ENCODE measurements at places on chromosomes 16 and 17.

- DNase-seq: no peak
These were observed 218.7 kb downstream of the NTN1 start for GRCh38 chr17:9239793-9240658.

DNA sequence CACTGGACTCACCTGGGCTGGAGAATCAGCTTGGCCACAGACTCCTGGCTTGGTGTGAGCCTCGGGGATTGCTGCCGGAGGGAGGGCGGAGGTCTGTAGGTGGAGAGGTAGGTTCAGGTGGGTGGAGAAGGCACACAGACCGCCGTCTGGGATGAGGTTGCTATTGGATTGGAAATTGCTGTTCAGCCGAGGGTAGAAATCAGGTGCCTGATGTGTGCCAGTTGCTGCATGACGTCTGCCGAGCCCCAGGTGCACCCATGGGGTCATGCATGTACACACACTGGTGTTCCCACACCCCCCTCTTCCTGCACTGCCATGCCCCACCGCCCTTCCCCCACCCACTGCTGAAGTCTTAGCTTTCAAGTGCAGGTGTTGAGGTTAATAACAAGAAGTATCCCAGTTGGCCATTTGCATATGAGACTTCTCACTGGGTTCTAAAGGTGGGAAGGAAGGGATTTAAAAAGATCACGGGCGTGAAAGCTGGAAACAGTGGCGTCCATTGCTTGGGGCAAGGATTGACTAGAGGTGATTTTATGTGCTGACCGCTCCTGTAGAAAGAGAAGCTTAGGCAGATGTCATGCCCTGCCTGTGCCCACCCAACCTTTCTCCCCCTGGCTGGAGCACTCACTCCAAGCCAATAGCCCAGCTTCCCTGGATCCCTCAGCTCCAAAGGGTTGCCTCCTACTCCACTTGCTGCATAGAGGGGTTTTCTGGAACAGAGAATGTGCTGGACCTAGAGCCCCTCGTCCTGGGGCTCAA, 193.6 kb downstream of the CCDC182 start:
- DNase-seq: no peak

- DNase-seq: no peak
These were observed 102.9 kb upstream of the TMEM97 start for GRCh38 chr17:28216052-28216451.

DNA sequence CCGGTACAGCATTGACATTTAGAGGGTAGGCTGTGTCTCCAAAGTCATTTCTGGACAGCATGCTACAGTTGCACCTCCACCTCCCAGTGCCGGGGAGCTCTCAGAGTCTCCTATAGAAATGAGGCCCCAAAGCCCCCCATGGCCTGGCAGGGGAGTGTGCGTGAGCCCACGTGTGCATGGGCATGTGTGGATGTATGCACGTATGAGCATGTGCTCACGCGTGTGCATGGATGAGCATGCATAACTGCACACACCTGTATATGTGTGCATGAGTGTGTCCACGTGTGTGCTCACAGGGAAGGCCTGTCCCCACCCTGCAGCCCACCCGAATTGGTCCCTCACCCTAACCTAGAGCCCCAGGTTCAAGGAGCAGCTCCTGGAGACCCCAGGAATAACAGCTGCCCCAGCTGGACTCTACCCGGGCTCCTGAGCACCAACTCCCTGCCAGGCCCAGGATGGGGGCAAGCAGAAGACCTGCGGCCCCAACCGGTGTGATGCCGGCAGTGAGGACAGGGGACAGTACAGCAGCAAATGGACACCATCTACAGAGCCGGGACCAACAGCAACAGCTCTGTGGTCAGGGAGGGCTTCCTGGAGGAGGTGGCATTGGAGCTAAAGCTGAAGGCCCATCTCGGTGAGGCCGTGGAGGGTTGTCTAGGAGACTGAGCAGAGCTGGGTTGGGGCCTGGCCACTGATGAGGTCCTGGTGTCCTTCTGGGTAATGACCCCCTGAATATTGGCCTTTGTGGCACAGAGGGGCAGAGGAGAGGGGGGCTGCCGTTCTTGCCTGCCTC, 35.1 kb downstream of the ZNF469 start:
- no peak for DNase-seq

DNA sequence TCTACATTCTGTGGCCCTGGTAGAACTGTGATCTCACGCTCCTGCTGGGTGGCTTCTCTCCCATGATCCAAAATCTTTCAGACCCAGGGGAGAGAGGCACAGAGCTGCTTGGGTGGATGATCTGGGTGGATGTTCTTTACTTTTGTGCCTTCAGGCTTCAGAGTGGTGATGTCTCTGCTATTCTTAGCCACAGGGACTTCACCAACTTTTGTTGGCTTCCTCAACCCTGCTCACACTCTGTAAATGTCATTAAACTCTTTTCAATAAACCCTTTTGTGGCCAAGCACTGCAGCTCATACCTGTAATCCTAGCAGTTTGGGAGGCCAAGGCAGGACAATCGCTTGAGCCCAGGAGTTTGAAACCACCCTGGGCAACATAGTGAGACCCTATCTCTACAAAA, 7.6 kb downstream of the CLEC10A start:
- no peak for DNase-seq

GRCh38 chr16:4233431-4233830, 8.4 kb downstream of the SRL start:
- DNase-seq: no peak

GRCh38 chr17:10821054-10821453, 16.8 kb downstream of the PIRT start:
- no peak for DNase-seq

- no peak for DNase-seq
These were observed 208.7 kb downstream of the MAP2K4 start for GRCh38 chr17:12229335-12229734.

- peak; percentile 73 for DNase-seq
These were observed 3.6 kb upstream of the HROB start for GRCh38 chr17:44137891-44138709.

- no peak for DNase-seq
These were observed 4.0 kb downstream of the IRX5 start for GRCh38 chr16:54934481-54935265.

DNA sequence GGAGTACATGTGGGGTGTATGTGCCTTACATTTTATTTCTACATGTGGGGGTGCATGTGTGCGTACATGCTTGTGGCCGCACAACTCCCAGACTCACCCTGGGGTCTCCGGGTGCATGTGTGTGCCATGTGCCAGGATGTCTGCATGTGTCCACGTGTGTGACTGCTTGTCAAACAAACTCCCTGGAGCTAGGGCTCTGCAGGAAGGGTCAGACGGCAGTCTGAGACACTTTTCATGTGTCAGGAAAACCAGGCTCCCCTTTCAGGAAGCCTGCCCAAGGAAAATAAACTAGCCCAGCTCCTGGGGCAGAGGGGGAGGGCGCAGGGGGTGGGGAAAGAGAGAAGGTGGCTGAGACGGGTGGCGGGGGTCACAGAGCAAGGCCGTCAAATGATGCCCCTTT, 44.7 kb downstream of the FZD2 start:
- no peak for DNase-seq

DNA sequence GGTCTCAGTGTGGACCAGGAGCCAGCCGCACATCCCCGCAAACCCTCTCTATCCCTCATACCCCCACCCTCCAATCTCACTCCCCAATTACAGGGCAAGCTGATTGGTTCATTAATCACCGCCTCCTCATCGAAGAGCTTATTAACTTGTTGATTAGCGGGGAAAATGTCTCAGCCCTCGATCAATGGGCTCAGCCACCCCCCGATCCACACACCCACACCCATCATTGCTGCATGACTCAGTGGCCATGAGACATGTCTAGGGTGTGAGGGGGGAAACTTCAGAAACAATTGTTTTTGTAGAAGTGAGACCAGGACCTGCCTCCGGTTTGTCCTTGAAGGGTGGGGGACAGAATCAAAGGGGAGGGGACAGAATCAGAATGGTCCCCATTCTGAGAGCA, 2.5 kb upstream of the PYY start:
- no peak for DNase-seq

GRCh38 chr16:73040136-73040535, 7.8 kb downstream of the ZFHX3 start:
- DNase-seq: no peak

DNA sequence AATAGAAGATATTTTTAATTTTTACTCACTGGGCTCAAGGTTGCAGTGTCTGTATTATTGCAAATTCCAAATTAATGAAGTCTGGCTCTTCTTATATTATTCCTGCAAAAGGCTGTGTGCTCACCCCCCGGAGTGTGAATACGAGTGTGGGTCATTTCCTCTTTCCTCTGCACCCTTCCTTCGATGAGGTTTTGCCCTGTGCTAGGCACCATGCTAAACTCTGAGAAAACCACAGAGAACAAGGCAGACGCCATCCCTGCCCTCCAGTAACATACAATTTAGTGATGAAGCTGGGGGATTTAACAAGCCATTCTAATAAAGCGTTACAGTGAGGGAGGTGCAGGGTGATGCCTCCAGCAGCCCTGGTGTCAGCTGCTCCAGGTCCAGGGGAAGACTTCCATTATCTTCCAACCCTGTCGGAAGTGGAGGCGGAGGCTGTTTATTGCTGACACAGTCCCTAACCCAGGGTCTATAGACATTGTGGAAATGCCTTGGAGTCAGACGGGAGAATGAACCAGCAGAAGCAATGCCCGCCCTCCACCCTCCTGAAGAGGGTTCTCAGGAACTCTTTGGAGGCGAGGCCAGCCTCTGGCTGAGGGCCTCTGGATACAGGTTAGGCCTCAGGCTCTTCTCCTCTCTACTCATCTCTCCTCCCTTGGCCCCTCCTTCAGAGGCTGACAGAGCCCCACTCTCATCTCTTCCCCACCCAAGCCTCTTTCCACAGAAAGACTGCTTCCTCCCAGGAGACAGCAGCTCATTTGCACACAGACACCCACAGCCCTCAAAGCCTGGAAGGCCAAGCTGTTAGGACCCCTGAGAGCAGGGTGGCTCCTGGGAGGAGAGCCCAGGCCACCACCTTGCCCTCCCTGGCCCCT, 2.0 kb upstream of the ACE start:
- no peak for DNase-seq

DNA sequence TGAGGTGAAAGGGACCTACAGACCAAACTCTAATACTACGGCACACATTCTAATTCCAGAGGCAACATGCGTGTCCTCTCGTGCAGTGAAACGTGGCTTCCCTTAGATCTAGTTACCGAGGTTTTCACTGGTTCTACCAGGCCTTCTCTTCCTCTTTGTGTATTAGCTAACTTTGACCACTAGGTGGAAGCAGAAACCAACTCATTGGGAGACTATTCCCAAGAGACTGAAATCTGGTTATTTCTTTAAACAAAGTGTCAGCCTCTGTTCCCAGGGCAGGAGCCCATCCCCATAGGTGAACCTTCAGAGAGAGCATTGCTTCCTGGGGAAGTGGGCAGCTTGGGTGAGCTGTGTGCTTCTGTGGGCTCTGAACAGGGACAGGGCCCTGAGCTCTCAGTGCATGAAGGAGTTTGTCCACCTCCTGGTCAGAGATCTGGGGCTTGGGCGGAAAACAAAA, 19.7 kb upstream of the RCVRN start:
- peak; percentile 43 for DNase-seq

GRCh38 chr16:17835118-17835876, 364.5 kb upstream of the XYLT1 start:
- no peak for DNase-seq

DNA sequence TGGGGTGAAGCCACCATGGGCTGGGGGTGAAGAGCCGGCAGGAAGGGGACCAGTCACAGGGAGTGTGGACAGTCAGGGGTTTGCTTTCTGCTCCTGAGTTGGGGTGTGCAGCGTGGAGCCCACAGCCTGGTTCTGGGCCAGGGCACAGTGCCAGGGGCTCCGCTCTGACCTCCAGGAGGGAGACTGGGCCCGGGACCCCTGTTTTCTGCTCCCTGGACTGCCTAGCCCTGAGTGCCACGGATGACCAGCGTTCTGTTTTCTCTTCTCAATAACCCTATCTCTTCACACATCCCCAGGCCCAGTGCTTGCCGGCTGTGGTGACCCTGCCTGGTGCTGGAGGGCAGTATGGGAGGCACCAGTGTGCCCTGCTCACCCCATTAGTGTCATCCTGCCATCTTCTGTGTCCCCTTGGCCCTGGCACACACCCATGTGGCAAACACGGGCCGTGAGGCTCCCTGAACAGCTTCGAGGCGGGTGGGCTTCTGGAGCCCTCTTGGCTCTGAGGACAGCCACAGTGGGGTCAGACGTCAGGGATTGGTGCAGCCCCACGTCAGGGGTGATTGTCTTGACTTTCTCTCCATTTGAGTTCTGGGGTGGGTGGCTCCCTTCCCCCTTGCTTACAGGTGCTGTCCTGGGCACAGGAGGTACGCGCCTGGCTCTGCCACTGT, 1.1 kb downstream of the CEMP1 start:
- no peak for DNase-seq

GRCh38 chr17:65987988-65988387, 203.9 kb downstream of the CEP112 start:
- peak; percentile 25 for DNase-seq

GRCh38 chr16:83301971-83302370, 505.8 kb upstream of the HSBP1 start:
- DNase-seq: no peak

DNA sequence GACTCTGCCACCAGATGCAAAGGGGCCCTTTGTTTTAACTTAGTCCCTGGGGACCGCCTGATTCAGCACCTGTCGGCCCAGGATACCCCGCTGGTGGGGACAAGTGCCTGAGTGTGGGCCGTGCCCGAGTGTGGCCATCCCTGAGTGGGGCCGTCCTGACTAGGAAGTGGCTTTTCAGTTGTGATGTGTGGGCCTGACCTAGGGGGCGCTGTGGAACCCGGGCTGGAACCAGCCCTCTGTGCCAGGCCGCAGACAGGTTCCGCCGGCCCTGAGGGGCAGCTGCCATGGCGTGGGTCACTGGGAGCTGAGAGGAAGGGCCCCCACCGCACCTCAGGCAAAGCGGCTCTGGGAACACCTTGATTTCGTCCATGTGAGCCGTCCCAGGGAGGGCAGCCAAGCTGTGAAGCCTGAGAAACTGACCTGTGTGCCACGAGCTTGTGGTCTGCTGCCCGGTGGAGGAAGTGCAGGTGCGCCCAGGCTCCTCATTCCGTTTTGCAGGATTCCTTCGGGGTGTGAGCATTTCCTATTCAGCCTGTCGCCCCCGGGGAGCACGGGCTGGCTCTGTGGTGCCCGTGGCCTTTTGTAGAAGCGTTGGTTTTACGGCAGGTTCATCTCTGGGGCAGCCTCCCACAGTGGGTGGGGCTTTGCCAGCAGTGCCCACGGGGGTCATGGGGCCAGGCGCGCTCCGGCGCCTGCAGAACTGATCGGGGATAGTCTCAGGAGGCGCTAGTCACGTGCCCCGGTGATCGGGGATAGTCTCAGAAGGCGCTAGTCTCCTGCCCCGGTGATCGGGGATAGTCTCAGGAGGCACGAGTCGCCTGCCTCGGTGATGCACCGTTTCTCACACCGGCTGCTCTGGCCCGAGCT, 5.3 kb downstream of the RPL13 start:
- no peak for DNase-seq

- DNase-seq: peak; percentile 71
These were observed 379.8 kb downstream of the UTP18 start for GRCh38 chr17:51640108-51640622.

DNA sequence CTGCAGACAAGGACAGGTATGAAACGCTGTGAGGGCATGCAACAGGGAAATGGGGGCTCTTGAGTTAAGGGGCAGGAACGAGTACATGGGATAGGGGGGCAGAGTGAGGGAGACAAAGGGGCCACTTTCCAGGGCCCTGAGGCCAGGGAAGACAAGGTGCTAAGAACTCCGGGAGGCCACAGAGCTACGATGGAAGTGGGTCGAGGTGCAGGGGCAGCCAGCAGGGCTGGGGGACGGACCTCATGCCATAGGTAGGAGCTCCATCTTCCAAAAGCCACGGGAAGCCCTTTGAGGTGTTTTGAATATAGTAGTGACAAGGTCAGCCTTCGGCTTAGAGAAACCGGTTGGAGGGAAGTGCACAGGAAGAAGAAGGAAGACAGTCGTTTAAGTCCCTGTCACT, 35.6 kb downstream of the RBFOX3 start:
- no peak for DNase-seq

Data from Panc1 (cell line).